CD4-positive, alpha-beta T cell treated with Interleukin-6 for 4 hours (primary cell): ENCODE measurements at places on chromosomes 3 and 15.

DNA sequence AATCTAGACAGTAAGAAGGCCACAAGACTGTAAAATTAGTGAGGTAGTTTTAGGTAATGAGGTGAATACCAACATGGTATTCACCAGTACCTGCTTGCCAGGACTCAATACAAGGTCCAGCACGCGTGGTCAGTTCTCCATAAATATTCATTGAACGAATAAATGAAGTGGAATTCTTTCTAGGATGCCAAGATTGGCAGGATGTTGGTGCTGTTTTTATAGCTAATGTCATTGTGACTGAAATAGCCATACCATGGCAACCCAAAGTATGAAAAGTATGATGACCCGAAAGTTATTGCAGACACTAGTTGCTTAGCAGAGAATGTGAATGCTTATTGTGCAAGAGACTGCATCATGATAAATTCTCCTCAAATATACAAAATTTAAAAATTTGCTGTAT lies 307.2 kb downstream of the KCNH8 start:
- DNase-seq: no peak

DNA sequence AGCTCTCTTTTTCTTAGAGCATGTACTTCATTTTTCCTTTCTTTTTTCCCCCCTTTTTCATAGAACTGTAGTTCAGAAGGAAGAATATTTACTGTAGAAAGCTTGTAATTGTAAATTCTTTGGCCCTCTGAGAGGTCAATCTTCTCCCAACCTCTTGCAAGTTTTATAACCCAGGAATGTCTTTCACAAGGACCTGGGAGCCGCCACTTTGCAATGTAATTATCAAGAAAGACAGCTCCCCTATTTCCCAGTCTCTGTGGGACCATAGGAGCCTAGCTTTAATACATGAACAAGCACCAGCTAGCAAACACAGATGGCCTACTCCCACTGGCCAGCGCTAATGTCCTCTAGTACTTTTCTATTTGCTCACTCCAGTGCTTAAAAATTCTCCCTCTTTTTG lies 51.4 kb downstream of the NFKBIZ start:
- no peak for DNase-seq

- no peak for DNase-seq
These were observed 371 bp upstream of the CLSTN2 start for GRCh38 chr3:139934613-139935015.

DNA sequence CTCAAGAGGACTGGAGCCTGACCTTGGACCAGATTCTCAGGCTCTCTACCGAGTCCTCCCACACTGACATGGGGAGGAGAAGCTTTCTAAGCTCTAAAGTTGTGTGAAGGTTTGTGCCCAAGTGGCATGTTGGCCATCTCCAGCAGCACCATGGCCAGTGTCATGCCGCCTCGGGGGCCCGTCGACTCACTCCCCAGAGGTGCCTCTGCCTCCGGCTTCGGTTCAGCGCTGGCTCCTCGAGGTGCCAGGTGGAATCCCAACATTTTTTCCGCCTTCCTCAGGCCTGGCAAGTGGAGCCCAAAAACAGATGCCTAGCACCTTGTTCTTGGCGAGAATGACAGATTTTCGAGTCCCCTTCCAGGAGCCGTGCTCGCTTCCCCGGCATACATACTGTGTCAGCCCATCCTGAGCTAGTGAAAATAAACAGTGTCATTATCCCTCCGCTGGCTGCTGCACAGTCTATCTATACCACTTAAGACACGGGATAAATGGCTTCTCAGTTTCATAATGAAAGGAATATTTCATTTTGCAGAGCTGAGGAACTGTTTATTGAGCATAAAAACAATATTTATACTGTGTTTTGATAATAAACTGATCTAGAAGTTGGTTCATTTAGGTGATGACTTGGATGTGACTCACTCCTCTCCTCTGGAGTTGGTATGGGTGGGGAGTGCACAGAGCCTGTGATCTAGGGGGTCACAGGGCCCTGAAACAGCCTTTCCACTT lies 328.5 kb upstream of the TLE3 start:
- DNase-seq: no peak
